ENCODE measurements at places on chromosomes 5 and 9. TPM values are rescaled to one million over a fixed set of nuclear protein-coding genes. Genes with fewer than 3 reads are reported as not detected.

Gene FCN2
- not detected for total RNA-seq

Gene OBP2B
- not detected for total RNA-seq

Gene NKD2
- not detected for total RNA-seq

Gene XRCC4
- total RNA-seq = 11.0 TPM

Gene STKLD1
- total RNA-seq = 1.1 TPM

Gene NME5
- total RNA-seq = 1.7 TPM

Gene IGIP
- total RNA-seq = 8.2 TPM

Gene MEGF10
- 0.22 TPM for total RNA-seq

Gene SPINK7
- total RNA-seq = not detected

Gene DMRT3
- total RNA-seq = not detected

Gene F2R
- 56.9 TPM for total RNA-seq

Gene NEUROG1
- not detected for total RNA-seq

Gene ANKRD31
- 0.11 TPM for total RNA-seq

Gene C9orf85
- total RNA-seq = 11.6 TPM

Gene CCNJL
- total RNA-seq = 0.12 TPM

Gene OR1L8
- total RNA-seq = not detected

Gene PTPA
- 129 TPM for total RNA-seq

Gene LCN15
- total RNA-seq = not detected

Gene ATP6V1G1
- total RNA-seq = 114 TPM

Gene CARD9
- total RNA-seq = 3.4 TPM

Gene SKP2
- 34.8 TPM for total RNA-seq

Gene CXCL14
- total RNA-seq = 0.22 TPM

Gene SLC6A19
- total RNA-seq = not detected

Gene ZNF608
- total RNA-seq = 1.8 TPM

Gene GRM6
- not detected for total RNA-seq

Gene CTNND2
- not detected for total RNA-seq

Gene IFNA2
- total RNA-seq = not detected

Gene OLFML2A
- total RNA-seq = 39.5 TPM

Gene MYORG
- total RNA-seq = 1.2 TPM

Gene HK3
- not detected for total RNA-seq

Gene DBH
- not detected for total RNA-seq

Gene FOXD4L4
- 0.22 TPM for total RNA-seq

Gene FOXD1
- total RNA-seq = 3.2 TPM

Gene PKD2L2
- not detected for total RNA-seq

Gene GPR151
- not detected for total RNA-seq

Gene TLX3
- total RNA-seq = not detected

Gene PCDHA9
- total RNA-seq = 0.11 TPM

Gene EIF4EBP3
- 0.77 TPM for total RNA-seq

Gene GPR150
- total RNA-seq = 0.33 TPM

Gene C1QTNF2
- total RNA-seq = 2.0 TPM

Data from uterine smooth muscle cell (primary cell).